Dermis microvascular lymphatic vessel endothelial cell (primary cell): ENCODE measurements at places on chromosomes 2 and 18. TPM values are rescaled to one million over a fixed set of nuclear protein-coding genes. Genes with fewer than 3 reads are reported as not detected.

- no peak for DNase-seq
Measured at GRCh38 chr2:60116161-60116875, 437.1 kb downstream of the BCL11A start.

The STK39 gene
- 1.5 and 2.8 TPM in 2 replicates for total RNA-seq

- no peak for DNase-seq
Measured at GRCh38 chr18:30982285-30982992, 60.1 kb downstream of the DSC3 start.

DNA sequence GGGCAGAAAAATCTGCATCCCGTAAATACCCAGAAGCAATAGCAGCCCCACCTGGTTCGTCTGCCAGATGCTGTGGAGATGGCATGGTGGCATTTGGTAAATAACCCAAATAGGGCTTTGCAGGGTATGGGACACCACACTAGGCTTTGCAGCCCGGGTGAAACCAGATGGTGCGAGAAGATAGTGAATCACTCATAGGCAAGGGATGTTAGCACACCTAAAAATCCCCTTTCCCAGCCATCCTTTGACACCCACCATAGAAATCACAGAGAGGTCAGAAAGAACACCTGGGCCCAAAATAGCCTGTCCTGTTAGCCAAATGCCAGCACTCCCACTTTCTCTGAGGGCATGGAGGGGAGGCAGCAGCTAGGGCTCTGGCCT is 47.6 kb downstream of the BCL11A start:
- no peak for DNase-seq

- DNase-seq, result peak; percentile 6
Measured at GRCh38 chr2:41782306-41783158, 265.3 kb upstream of the PKDCC start.
